ENCODE measurements at places on chromosomes 2 and 18.

DNA sequence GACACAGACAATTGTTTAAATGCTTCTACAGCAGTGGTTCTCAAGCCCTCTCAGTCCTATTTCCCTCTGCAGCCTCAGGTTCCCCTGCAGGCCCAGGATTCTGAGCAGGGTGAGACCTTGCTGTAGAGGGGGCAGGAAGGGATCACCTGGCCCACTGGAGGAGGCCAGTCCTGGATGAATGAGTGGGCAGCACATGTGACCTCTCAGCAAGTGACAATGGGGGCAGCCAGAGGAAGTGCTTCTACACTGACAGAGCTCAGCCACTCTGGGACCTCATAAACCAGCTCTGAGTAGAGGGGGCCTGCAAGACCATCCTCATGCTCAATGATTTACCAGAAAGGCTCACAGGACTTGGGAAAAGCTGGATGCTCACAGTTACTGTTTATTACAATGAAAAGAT is 63.2 kb downstream of the ASB1 start:
- no peak for DNase-seq

DNA sequence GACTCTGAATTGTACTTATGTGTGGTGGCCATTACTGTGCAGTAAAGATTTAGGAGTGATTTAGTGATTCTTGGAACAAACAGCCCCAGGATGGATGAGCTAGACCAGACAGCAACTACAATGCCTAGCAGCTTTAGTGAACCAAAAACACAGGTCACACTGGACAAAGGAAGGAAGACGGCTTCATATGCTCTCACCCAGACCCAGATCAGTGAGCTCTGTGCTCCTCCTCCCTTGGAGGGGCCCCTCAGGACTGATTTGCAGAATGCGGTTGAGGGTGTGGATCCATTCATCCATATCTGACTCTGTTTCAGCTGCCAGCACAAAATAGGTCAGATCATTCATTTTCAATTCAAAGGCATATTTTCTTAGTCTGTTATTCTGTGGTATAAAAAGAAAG is 159.7 kb upstream of the CCDC195 start:
- no peak for DNase-seq

GRCh38 chr2:182240862-182241371 is 185.9 kb downstream of the PDE1A start:
- DNase-seq = peak; percentile 2

DNA sequence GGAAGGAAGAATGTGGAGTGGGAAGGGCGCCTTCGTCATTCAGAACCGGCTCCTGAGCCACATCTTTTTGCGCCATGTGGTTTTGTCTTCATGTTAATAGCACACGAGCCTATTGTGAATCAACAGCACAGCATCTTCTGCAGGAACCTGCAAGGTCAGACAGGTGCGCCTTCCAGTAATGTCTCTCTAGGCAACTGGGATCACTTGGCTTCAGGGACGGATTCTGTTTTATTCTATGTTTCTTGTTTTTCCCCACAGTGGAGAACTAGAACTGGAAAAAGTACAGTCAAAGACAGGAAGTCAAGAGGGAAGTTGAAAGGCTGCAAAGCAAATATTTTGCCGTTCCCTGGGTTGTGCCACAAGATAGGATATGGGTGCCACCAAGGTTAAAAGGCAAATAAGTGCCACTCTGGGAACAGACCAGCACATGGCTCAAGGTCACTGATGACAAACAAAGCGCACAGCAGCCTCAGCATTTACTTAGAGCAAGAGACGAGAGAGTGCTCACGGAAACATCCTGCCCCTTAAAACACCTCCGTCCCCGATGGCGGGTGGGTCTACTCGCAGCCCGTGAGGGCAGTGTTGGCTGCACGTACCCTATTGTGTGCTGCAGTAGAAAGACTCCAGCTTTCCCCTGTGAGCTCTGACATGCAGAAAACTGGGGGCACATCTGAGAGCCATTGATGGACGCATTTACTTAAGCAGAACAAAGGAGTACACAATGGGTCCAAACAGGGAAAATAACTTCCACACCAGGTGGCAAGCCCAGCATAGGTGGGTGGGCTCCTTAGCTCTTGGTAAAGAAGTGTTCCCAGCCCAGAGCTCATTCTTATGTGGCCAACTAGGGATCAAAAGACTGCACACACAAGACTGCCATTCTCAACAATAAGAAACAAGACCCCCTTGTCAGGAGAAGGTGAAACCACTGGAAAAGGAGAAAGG is 107.2 kb upstream of the PARD3B start:
- DNase-seq = no peak

DNA sequence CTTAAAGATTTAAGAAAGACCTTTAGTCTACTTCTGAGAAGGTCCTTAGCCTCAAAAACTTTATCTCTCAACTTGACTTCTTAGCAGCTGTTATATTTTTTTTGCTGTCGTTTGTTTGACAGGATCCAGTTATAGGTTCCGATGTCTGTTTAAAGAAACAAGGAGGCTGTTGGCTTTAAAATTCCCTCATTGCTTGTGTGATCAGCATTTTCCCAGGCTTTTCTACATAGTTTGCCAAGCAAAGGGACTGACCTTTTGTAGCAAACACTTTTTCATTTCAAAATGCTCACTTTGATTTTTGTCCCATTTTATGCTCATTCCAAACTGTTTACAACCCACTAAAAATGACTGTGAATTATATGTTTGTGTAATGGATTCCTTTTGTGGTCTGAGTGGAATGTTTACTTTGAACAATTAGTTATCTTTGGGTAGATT is 394.9 kb downstream of the ARHGAP15 start:
- DNase-seq = no peak

All from stimulated activated CD4-positive, alpha-beta T cell treated with anti-CD3 and anti-CD28 coated beads, Interleukin-4, amount 100 ng/mL, for 1 hour (primary cell).